ENCODE measurements at places on chromosomes 1 and 21.

DNA sequence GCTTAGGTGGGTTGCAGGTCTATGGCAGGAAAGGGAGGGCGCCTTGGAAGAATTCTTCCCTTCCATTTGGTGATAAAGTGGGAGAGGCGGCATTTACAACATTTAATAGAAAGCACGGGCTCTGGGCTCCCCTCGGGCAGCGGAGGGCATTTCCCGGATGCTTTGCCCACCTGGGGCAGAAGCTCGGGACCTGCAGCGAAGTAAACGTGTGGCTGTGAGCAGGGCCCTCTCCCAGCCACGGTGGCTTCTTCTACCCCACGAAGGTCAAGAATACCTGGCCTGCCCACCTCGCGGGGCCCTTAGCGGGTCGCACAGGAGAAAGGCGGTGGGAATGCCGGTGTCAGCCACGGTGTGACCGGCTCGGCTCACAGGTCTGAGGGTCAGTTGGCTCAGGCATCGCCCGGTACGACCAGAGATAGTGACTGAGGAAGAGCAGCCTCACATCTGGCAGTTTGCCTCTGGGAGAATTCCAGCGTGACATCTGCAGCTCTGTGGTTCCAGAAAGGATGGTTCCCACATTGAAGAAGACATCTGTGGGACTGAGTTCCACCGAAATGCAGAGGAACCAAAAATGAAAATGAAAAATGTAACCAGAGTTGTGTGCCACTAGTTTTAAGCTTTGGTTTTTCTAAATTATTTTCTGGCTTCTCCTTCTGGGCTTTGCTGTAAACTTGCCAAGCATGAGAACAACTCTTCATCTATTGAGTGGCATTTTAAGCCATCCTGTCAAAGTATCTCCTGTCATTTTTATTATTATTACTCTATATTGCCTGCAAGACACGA lies 720 bp upstream of the F3 start:
- DNase-seq = peak; percentile 20

DNA sequence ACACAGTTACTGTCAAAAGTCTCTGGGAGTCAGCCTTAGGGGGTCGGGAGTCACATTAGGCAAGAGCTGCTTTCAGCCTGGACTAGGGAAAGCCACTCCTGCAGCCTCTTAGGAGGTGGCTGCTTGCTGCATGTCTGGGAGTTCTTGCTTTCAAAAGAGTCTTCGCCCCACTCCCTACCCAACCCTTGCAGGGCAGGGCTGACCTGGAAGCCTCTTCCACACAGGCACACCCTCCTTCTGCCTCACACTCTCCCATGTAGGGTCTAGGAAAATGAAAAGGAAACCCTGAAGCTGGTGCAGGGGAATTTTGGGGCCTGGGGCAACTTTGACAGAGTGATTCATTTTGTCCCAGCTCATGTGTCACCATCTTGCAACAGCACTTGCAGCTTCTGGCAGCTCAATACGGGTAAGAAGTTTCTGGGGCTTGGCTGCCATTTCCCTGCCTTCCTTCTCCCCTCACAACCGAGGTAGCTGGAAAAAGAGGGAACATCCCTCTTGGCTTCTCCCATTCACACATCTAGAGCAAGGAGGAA lies 37.3 kb downstream of the KCND3 start:
- DNase-seq = no peak

GRCh38 chr1:13498553-13498952 lies 15.2 kb downstream of the LRRC38 start:
- no peak for DNase-seq

GRCh38 chr1:36149973-36150295 lies 648 bp upstream of the TRAPPC3 start:
- DNase-seq = no peak
